ENCODE measurements at places on chromosomes 2 and 18.

DNA sequence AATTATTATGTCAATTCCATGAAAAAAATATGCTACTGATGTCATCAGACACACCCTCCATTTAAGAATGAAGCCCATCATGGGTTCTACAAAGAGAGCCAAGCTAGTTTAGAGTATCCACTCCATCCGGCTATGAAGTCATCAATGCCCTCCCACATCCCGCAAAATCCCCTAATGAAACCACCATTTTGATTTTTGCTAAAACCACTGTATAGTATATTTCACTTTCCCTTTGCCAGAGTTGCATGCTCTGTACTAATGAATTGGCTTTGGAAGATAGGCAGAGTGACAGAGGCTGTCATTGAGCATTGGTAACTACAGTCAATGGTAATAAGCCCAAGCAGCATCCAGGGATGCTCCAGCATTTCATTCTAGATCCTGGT, 118.6 kb downstream of the ANKRD44 start:
- no peak for DNase-seq

GRCh38 chr2:134934641-134935040, 16.0 kb downstream of the CCNT2 start:
- DNase-seq, result no peak

- no peak for DNase-seq
These were observed 26.8 kb upstream of the GPR17 start for GRCh38 chr2:127619203-127619590.

DNA sequence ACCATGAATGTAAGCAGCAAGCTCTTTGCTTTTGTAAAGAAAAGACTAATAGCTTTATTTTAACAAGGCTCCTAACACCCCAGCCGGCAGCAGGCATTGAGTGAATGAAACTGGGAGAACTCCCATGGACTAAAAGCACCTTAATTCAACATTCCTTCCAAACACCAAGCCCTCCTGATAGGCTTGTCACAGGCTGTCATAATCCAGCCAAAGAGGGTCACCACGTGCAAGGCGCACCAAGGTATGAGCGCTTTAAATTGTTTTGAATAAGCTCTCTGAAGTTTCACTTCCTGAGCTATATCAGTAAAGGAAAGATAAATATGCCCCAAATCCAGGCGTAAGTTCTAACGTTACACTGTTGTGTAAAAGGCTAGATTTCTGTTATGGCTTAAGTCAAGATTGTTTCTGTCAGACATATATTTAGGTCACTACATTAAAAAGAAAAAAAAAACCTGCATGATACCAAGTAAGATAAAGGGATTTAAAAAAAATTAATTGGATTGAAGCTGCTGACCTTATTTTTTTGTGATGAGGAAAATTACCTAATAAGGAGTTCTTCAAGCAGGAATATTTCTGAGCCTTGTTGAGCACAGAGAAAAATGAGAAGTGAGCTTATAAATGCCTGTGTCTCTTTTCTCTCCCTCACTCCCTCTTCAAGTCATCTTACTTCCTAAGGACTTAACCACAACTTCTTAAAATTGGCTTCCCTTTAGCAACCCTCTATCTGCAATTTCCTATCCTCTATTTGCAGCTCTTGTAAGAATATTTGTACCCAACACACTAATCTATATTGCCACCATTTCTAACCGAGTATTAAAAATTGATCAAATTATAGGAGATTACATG, 136.1 kb upstream of the NRP2 start:
- DNase-seq, result no peak

DNA sequence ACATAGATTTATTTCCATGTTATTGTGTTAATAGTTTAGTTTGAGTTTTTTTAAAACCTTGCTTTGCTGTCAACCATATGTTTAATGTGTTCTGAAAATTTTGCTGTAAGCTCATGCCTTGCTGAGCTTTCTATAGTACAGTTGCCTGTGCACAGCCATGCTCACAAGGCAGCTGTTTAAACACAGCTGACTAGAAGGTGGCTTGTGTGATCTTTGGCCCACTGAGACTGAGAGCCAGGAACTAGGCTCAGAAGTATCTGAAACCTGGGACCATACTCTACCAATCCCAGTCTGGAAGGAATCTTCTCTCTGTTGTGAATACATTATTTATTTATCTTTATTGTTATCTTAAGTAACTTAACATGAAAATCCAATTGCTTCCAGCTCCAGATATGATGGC, 350.5 kb downstream of the KIAA1328 start:
- peak; percentile 32 for DNase-seq

GRCh38 chr2:174568425-174568824, 29.2 kb downstream of the WIPF1 start:
- no peak for DNase-seq

DNA sequence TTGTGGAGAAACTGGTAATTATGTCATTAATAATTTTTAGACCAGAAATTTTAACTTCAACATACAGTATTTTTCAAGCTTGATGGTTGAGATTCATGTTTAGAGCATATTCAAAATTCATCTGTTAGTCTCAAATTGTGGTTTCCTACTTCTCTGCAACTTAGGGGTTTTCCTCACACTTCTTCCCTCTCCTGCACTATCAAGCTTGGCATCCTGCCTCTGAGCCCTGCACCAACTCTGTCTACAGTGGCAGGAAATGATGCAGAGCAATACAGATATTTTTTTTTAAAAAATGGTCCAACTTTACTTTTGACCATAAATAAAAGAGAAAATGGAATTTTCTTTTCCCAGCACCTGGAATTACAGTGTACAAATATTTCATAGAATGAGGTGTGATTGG, 247.3 kb downstream of the NUP35 start:
- no peak for DNase-seq

DNA sequence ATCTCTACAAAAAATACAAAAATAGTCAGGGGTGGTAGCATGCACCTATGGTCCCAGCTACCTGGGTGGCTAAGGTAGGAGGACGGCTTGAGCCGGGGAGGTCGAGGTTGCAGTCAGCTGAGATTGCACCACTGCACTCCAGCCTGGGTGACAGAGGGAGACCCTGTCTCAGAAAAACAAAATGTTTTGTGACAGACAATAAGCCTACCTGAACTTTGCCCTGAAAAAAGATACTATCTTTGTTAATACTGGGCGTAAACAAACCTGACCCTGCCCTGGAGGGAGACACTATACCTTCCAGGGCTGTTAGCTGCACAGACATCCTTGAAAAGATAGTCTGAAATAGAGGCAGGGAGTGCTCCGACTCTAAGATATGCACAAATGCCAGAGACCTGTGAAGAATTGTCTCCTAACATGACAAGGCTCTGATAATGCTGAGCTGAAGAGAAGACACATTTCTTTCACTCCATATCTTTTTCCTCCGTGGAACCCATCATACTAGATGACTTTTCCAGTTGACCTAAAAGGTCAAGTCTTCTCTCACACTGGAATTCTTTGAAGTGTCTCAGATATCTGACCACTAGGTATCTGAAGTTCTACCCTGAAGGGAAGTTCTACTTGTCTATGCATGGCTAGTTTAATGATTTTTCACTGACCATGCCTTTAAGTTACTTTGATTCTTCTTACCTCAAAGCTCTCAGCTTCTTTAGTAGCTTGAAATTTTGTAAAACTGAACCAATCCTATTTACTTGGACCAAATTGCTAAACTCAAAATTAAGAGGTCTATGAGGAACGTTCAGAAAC, 20.9 kb upstream of the HK2 start:
- no peak for DNase-seq

- DNase-seq, result peak; percentile 31
These were observed 154.1 kb upstream of the BOD1L2 start for GRCh38 chr18:56992777-56993176.

DNA sequence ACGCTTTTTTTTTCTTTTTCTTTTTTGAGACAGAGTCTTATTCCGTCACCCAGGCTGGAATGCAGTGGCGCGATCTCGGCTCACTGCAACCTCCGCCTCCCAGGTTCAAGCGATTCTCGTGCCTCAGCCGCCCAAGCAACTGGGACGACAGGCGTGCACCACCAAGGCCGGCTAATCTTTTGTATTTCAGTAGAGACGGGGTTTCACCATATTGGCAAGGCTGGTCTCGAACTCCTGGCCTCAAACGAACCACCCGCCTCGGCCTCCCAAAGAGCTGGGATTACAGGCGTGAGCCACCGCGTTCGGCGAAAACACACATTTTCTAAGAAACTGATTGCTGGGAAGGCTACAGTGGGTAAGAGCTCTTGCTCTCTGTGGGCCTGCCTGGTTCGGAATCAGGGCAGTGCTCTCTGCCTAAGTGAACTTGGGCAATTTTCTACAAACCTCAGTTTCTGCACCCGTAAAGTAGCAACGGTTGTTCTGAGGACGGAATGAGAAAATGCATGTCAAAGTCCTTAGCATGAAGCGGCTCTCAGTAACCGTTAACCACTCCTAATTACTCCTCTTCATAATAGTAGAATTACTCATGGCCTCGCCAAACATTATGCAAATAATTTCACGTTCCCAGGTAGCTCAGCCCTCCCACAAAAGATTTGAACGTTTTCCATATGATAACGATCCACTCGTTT, 1.0 kb upstream of the PMAIP1 start:
- DNase-seq, result no peak

DNA sequence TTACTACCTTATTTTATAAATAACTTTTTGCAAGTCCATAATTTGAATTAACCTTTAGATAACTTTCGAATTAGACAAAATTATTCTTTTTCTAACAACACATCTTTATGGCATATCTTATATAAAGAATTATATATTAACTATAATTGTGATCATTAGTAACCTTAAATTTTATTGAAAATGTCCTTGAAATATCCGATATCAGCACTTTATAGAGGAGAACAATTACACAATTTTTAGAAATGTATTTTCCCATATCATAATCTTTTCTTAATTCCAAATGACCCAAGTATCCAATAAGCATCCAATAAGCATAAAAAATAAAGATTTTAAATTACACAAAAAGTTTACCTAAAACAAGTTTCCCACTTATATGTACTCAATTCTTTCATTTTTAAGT, 7.3 kb upstream of the GCC2 start:
- no peak for DNase-seq

DNA sequence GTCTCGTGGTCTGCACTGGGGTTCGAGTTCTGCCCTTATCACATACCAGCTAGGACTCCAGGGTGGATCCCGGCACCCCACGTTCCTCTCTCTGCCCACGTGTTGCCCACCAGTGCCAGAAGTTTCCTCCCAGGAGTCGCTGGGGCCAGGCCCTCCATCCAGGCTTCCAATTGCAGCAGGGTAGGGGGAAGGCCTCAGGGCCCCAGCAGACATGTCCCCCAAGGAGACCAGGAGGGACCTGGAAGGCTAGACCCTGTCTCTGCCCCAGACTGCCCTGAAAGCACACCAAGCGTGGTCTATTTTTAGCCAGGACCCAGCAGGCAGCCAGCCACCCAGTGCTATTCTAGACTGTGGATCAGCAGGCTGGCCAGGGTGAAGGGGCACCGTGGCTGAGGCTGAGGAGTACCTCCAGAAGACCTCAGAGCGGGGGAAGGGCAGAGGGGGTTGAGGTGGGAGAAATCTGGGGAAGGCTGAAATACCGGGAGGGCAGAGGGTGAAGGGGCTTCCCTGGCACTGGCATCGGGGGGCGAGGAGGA, 18.8 kb upstream of the TNS1 start:
- no peak for DNase-seq

DNA sequence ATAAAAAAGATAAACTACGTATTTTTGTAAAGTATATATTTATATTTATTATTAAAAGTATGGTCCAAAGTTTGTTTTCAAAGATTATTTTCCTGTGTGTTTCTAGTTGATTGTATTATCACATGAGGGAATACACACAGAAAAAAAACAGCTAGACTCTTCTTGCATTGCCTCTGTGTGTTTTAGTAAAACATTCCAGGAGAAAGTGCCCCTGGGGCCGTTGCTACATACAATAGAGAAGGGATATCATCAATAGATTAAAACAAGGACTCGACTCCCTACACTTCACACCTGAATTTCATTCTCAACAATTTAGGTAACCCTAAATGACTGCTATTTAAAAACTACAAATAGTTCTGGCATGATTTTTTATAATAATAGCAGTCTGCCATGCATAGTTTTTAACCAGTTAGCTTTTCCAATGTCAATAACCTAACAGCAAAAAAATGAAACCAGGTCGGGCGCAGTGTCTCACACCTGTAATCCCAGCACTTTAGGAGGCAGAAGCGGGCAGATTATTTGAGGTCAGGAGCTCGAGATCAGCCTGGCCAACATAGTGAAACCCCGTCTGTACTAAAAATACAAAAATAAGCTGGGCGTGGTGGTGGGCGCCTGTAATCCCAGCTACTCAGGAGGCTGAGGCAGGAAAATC, 171.3 kb downstream of the DNAH6 start:
- no peak for DNase-seq

DNA sequence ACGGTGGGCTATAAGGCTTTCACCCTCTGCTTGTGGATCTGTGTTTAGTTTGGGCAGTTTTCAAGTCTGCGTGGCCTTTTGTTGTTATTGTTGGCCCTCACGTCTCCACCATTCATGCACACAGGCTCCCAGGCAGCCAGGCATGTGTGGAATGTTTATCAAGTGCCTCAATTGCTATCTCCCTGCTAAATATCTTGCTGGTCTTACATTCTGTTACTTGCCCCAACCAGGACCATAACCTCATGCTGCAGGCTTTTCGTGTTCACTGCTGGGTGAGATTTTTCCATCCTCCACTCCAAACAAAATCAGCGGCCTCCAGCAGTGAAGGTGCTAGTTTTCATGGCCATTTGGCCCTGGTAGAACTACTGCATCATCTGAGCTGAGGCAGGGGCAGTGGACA, 63.0 kb upstream of the DSC1 start:
- DNase-seq, result no peak

- DNase-seq, result no peak
These were observed 88.5 kb downstream of the SH3RF3 start for GRCh38 chr2:109217362-109218086.

GRCh38 chr2:118565301-118565700, 282.1 kb downstream of the EN1 start:
- no peak for DNase-seq

DNA sequence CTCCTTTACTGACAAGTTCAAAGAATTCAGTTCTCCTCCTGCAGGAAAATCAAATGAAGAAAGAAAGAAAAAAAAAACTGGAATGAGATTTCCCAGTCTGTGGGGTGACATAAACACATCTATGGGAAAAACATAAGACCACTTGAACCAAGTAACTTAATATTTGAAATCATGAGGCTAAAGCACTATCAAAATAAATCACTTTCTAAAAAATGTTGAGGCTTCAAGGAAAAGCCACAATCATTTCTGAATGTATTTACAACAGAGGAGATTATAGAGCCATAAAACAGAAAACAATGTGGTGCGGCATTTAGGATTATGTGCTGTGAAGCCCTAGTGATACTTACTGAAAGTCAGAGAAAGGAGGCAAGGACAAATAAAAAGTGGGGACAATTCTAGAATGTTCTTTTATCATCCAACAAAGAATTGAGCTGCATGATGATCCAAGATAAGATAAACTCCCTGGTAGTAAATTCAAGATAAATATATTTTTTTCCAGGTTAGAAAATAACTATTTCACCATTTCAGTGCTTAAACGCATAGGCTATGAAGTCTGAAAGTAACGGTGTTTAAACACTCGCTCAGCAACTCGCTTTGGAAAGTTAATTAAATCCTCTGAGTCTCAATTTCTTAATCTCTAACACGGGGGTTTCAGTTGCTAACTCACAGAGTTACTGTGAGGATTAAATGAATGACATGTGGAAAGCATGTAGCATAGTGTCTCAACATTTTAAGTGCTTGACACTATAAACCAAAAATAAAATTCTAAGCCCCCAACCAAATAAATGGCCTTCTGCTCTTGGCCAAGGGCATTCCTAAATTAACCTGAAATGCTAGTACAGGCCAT, 288.5 kb downstream of the AGPS start:
- DNase-seq, result no peak

All from NCI-H1105 treated with DMSO at 0.1 percent for 48 hours (cell line).